ENCODE measurements at places on chromosomes 2 and 18. TPM values are rescaled to one million over a fixed set of nuclear protein-coding genes. Genes with fewer than 3 reads are reported as not detected.

TWSG1 gene
- 15.4 TPM for total RNA-seq

PPM1G gene
- total RNA-seq: 42.1 TPM

TEKT4 gene
- total RNA-seq: not detected

REG3G gene
- not detected for total RNA-seq

FAM161A gene
- 1.5 TPM for total RNA-seq

PSMA8 gene
- not detected for total RNA-seq

GPBAR1 gene
- 5.7 TPM for total RNA-seq

SLC11A1 gene
- total RNA-seq: 8.5 TPM

ANKRD30BL gene
- total RNA-seq: not detected

CHST10 gene
- total RNA-seq: 14.5 TPM

SH3RF3 gene
- total RNA-seq: 8.8 TPM

TMEM169 gene
- 0.13 TPM for total RNA-seq

MOGAT1 gene
- 0.47 TPM for total RNA-seq

MC5R gene
- not detected for total RNA-seq

C2orf66 gene
- total RNA-seq: 0.18 TPM

CRYGC gene
- not detected for total RNA-seq

ANKRD29 gene
- 4.7 TPM for total RNA-seq

FAM124B gene
- total RNA-seq: 2.7 TPM

GBX2 gene
- not detected for total RNA-seq

FRZB gene
- total RNA-seq: 2.4 TPM

ZSWIM2 gene
- total RNA-seq: not detected

CPLX4 gene
- total RNA-seq: not detected

ST8SIA3 gene
- total RNA-seq: not detected

SCYGR3 gene
- not detected for total RNA-seq

SERPINB4 gene
- total RNA-seq: not detected

PLCD4 gene
- total RNA-seq: 0.73 TPM

PID1 gene
- 15.1 TPM for total RNA-seq

SAG gene
- total RNA-seq: not detected
